ENCODE measurements at places on chromosomes 7 and 10.
A peak's percentile ranks its signal among the peaks of the same experiment; 100 is the strongest.

- DNase-seq: no peak
Observed at GRCh38 chr7:100167912-100168323, 499 bp downstream of the GAL3ST4 start.

DNA sequence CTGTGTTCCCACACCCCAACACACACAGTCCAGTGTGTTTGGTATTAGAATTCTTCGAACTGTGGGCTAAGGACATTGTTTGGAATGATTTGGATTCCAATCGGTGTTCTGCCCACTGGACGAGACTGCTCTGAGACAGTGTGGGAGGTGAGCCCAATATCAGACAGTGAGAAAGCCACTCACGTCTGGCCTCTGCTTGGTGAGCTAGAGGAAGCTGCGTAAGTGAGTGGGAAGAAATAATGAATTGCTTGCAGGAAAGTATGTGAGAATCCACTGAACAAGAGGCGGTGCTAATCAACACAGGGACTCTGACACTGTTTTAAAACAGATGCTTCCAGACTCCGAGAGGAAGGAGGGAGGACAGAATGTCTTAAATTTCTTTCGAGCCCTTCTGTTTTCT, 675.0 kb upstream of the ANKRD30A start:
- no peak for DNase-seq

GRCh38 chr7:70480927-70481569, 650.9 kb upstream of the GALNT17 start:
- no peak for DNase-seq

GRCh38 chr7:74292757-74293576, 3.8 kb downstream of the CLIP2 start:
- DNase-seq: no peak

GRCh38 chr7:55241958-55242357, 123.2 kb upstream of the LANCL2 start:
- no peak for DNase-seq

DNA sequence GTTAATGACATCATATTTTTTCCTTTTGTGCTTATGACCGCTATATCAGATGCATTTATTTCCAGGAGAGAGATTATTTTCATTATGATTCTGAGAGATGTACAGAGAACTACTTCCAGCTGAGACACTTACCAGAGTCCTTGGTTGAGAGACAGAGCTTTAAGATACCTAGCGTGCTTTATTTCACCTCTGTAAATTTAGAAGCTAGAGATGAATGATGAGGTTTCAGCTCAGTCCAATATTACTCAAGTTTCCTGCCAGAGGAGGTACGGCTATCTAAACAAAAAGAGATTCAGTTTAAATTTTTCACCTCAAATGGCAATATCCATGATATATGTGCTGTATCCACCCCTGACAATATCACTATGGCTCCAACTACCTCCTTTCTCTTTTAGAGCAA, 182.6 kb upstream of the FAM3C start:
- no peak for DNase-seq

GRCh38 chr7:98251601-98252424, at the start of gene TECPR1:
TECPR1 (minus strand) TSS chr7:98252232; CDS start chr7:98246146, 6,086 bp downstream.
- peak; percentile 99 for DNase-seq

GRCh38 chr10:59073456-59074053, 102.9 kb upstream of the PHYHIPL start:
- DNase-seq: no peak

GRCh38 chr7:91436655-91437054, 172.4 kb downstream of the FZD1 start:
- DNase-seq: no peak

GRCh38 chr10:96205580-96205979, 65.8 kb downstream of the BLNK start:
- no peak for DNase-seq

DNA sequence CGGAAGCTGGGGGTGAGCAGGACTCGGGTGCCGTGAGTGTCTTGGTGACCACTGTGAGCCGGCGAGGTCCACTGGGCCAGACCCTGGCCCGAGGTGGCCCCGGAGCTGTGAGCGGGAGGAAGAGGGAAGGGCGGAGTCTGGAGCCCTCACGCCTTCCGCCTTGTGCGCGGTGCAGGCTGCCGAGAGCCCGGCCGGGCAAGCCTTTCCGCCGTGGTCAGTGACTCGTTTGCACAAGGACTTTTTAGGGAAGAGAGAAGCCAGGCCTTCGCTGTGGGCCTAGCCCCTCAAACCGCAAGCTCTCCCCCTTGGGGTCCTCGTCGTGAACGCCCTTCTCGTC, 40.9 kb upstream of the ZNF32 start:
- peak; percentile 68 for DNase-seq

GRCh38 chr10:121823993-121824463, 103.8 kb downstream of the ATE1 start:
- peak; percentile 48 for DNase-seq

DNA sequence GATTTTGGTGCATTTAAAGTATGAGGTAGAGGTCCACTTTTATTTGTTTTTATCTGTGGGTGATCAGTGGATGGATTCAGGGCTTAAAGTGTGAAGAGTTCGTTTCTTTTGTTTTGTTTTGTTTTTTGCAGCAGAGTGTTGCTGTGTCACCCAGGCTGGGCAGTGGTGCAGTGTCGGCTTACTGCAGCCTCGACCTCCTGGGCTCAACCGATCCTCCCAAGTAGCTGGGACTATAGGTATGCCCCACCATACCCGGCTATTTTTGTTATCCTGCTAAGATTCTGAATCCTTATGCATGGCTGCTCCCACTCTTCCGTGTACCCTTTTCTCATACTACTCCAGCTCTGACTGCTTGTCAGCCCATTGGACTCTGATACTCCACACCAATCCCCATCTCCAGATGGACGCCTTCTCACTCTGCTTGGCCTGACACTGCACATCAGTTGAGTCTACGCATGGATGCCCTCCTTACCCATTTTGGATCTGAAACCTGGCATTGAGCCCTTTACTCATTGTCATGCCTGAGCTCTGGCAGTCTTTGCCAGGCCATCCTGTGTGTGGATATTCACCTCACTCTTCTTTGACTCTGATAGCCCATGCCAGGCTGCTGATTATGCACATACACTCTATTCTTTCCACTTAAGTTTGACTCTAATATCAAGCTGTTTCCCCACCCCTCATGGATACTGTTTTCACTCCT, 119.5 kb downstream of the CCSER2 start:
- DNase-seq: no peak

DNA sequence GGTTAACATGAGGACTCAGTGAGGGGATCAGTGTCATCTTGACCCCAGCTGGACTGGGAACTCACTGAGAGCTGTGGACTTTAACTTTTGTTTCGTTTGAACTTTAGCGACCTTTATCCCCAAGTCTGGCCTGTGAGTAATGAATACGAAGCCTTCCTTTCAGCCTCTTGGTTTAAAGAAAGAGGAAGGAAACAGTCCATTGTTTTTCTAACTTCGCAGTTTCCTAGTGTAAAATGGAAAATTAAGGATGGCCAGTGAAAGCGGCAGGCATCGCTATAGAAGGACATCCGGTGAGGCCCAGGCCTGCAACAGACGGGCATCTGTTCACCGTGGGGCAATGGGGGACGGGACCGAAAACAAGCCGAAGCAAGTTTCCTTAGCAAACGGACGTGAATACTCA, 44.1 kb upstream of the ADO start:
- no peak for DNase-seq

DNA sequence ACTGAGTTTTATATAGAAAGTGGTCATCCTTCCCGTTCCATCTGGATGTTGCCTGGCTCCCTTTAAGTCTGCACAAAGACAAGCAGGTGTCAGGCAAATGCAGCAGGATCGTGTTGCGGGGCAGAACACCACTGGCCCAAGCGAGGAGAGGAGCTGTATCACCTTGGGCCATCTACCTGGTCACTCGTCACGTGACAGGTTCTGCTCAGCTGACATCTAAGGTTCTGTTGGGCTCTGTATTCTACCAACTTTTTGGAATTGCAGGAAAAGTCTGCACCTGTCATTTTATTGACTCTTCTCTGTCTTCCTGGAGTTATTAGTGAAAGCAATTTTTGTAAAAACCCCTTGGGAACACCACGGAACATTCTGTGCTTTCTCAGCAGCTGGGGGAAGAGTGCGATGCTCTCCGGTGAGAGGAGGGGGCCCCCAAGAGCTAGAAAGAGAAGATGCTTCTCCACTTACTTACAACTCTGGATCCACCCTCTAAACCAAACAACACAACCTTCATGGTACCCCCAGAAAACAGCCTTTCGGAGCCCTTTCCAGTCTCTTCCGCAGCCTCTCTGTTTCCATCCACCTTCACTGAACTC, 83.4 kb upstream of the NMT2 start:
- no peak for DNase-seq

DNA sequence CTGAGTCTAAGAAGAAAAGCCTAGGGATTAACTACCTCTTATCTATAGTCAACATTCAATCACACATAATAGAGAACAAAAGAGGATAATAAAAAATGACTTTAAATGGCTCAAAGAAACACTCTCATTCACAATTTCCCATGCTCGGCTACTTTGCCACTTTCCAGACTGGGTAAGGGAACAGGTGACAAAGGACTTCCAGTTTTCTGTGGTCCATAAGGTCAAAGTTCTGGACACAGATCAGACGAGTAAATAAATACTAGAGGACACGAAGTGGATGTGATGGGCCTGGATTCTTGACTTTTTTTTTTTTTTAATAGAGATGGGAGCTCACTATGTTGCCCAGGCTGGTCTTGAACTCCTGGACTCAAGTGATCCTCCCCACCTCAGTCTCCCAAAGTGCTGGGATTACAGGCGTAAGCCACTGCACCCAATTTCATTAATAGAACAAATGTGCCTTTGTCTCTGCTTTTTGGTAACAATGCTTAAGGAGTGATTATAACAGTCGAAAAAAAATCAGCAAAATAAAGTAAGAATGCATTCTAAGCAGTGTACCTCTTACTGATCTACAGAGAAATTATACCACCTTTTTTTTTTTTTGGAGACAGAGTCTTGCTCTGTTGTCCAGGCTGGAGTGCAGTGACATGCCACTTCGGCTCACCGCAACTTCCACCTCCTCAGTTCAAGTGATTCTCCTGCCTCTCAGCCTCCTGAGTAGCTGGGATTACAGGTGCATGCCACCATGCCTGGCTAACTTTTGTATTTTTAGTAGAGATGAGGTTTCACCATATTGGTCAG, 70.6 kb downstream of the WAPL start:
- no peak for DNase-seq

DNA sequence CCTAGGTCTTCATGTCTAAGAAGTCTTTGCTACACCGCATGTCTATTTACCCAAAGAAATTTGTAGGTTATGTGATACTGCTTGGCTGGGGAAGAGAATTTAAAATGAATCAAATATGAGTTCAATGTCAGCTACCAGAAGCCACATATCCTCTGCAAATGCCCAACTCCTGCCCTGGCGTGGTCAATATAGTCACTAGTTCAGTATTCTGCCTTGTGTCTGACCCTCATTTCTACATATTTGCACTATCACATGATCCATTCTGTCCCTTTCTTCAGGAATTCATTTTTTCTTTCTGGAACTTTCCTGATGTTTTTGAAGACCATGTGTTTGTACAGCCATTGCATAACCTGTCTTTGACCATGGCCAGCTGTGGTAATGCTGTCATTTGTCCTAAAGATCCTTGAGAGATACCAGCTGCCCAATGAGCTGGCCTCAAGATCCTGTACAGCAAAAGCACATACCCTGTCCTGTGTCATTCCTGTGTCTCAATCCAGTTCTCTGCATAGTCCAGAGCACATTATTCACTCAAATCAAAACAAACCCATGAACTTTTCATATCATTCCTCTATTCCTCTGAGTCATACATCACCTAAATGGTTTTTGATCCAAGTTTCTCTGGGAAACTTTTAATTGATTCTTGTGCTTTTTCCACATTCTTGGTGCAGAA, 524.5 kb downstream of the PARD3 start:
- no peak for DNase-seq

GRCh38 chr7:140899883-140900282, 24.8 kb downstream of the BRAF start:
- DNase-seq: no peak

GRCh38 chr10:133357285-133358161, at the start of gene FUOM:
FUOM (minus strand) TSS chr10:133358019; CDS start chr10:133358007, 12 bp downstream.
- peak; percentile 96 for DNase-seq

GRCh38 chr10:123429706-123430221, 236.4 kb upstream of the GPR26 start:
- DNase-seq: no peak

GRCh38 chr7:112296432-112296831, 89.9 kb downstream of the ZNF277 start:
- no peak for DNase-seq

DNA sequence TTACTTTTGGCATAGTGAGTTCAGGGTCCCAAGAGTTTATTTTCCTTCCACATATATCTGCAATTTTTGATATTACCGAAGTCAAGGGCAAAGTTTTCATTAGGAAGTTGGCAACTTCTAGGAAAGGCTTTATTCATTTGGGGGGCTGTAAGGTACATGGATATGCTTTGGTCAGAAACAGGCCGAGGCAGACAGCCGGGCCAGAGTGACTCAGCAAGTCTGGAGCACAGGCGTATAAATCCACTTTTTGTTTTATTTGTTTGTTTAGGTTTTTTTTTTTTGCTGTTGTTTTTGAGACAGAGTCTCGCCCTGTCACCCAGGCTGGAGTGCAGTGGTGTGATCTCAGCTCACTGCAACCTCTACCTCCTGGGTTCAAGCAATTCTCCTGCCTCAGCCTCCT, 3.7 kb downstream of the ZNF680 start:
- no peak for DNase-seq

GRCh38 chr10:17029581-17030271, 99.9 kb downstream of the CUBN start:
- no peak for DNase-seq

DNA sequence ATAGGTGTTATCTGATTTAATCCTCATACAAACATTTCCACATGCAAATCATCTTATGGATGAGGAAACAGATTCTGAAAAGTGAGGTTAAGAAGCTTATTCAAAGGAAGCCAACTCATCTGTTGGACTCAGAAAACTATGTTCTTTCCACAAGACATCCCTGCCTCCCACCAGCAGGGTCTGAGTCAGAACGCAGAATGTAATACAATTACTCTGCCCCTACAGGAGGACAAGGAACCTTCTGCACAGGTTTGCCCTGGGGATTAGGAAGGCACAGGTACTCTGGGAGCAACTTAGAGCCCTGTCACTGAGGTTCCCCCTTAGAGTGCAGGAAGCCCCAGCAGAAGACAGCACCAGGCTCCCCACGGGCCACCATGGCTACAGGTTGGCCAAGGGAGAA, 255.7 kb downstream of the TNS3 start:
- DNase-seq: no peak

- no peak for DNase-seq
Observed at GRCh38 chr7:74288034-74288881, 949 bp upstream of the CLIP2 start.

DNA sequence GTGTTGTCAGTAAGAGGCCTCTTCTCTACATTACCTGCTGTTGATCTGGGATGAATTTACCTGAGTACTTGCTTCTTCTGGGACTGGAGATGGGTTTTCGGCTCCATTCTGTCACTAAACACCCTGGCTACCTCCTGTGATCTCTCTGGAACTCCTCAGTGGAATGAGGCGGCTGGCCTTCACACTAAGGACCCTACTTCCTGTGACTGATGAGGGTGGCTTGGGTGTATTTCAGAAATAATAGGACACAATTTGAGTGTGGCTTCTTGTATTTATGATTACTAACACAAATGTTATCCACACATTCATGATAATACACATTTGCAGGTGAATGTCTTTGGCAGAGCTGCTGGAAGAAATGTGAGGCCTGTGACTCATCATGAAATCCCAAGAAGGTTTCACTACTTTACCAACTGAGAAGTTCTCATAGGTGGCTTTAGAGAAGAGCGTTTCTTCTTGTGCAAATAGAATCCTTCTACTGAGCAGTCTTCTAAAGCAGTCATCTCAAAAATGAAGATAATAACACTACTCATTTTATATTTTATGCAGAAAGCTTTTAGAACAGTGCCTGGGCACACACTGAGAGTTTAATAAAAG, 21.3 kb upstream of the EVX1 start:
- no peak for DNase-seq
